Activated T-helper 1 cell treated with anti-CD3 and anti-CD28 coated beads, Interleukin-2, amount 50 U/mL, for 16 hours (primary cell): ENCODE measurements at places on chromosomes 7 and 10.

DNA sequence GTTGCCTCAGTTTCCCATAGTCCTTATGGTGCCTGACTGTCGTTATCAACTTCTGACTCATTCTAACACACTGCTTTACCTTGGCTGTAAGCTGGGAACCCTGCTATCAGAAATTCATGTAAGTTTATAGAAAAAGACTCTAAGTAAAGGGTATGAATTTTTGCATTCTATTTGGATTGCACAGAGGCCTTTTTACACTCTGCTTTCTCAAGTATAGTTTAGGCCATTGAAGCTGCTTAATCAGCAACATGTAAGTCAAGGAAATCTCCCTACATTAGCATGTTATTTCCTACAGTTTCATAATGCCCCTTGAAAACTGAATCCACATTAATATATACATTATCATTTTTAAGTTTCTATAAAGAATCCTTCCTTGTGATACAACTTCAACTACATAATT lies 17.1 kb upstream of the ITGB8 start:
- no peak for DNase-seq

DNA sequence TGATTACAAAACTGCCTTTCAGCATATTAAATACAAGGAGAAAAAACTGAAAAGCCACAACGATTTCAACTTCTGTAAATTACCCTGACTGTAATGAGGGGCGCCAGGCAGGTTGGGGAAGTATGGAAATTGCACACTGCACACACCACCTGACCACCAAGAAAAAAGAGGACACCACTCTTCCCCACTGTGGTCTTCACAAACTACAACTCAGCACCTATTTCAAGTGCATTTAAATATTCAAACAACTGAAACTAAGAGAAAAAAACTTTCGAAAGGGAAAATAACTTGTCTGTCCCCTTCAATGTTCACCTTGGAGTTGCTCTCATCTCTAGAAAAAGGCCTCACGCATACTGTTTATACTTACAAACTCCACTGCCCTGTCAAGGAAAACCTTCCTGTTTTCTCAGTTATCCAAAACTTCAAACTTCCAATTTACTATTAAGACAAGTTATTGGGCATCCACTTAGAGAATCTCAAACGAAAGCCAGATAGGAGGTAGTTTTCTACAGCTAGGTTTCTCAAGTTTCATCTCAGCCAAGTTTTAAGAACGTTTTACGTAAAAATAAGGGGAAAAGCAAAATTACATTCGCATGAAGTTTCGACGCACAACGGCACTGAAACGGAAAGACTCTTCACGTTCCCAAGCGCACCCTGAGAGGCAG lies 1.4 kb downstream of the LARP4B start:
- DNase-seq: no peak

DNA sequence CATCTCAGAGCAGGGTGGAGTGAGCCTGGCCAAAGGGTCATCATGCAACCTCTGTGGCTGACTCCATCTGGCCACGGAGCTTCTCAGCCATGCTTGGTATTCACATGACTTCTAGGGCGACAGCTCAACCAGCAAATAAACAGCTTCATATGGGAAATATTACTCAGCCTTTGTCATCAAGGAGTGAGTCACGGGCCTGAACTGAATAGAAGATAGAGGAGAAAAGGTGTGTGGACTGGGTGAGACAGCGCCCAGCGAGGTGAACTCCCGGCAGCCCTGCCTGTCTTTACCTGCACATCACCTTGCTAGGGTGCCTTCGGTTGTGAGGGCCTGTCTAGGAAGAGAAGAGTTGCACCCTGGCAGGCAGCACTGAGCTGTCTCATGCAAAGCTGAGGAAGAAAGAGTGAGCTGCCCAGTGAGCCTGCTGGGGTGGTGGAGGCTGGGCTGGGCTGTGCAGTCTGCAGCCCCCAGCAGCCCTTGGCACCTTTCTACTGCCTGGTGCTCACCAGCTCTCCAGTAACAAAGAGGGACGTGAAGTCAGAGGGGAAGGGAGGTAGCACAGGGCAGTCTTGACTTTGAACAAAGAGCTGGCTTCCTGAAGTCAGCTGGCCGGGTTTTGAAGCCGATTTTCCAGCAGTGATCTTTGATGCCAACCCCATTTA lies 114.2 kb downstream of the EGFR start:
- no peak for DNase-seq

- DNase-seq: peak; percentile 81
Observed at GRCh38 chr7:6577369-6578113, at the start of gene ZDHHC4. Gene ZDHHC4, plus strand, starts transcription at chr7:6577454. Its CDS starts 3,108 bp downstream, at chr7:6580562.

DNA sequence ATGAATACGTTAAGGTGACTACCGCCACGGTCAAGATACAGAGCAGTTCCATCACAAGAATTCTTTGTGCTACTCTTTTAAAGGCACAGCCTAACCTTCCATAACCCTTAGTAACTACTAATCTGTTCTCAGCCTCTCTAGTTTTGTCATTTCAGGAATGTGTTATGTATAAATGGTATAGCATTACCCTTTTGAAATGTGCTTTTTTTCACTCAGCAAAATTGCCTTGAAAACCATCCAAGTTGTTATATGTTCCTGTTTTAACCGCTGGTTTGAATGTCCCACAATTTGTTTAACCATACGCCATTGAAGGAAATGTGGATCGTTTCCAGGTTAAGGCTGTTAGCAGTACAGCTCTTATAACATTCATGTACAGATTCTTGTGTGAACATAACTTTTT lies 32.0 kb downstream of the WAC start:
- no peak for DNase-seq

DNA sequence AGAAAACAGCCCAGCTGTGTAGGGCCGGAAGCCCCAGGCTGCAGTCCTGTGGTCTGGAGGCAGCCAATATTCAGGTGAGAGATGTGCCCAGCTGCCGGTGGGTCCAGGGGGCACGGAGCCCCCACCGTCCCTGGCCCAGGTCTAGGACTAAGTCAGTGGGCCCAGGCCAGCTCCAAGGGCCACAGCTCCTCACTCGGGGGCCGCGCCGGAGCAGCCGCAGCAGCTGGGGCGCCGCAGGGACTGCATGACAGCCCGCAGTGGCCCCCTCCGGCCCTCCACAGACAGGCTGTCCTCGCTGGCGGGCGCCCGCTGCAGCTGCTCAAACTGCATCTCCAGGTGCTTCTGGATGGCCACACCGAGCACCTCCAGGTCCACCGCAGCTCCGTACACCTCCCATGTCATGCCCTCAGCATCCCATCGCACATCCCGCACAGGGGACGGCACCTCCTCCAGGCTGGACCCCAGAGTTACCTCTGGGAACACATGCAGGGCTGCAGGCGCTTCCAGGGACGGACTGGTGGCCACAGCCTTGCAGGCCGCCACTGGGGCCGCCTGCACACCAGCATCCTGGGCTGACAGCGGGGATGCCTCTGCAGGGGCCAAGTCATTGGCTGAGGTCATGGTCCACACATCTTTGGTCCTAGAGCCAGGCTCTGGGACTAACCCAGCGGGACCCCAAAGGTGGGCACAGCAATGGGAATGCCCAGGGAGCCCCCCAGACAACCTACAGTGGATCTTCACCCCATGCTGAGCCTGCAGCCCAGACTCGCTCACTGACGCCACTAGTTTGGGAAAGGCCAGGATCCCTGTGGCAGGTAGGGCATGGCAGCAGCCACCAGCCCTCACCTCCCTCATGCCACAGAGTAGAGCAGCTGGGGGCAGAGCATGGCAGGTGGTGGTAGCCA lies 7.0 kb downstream of the GPRIN2 start:
- DNase-seq: no peak

DNA sequence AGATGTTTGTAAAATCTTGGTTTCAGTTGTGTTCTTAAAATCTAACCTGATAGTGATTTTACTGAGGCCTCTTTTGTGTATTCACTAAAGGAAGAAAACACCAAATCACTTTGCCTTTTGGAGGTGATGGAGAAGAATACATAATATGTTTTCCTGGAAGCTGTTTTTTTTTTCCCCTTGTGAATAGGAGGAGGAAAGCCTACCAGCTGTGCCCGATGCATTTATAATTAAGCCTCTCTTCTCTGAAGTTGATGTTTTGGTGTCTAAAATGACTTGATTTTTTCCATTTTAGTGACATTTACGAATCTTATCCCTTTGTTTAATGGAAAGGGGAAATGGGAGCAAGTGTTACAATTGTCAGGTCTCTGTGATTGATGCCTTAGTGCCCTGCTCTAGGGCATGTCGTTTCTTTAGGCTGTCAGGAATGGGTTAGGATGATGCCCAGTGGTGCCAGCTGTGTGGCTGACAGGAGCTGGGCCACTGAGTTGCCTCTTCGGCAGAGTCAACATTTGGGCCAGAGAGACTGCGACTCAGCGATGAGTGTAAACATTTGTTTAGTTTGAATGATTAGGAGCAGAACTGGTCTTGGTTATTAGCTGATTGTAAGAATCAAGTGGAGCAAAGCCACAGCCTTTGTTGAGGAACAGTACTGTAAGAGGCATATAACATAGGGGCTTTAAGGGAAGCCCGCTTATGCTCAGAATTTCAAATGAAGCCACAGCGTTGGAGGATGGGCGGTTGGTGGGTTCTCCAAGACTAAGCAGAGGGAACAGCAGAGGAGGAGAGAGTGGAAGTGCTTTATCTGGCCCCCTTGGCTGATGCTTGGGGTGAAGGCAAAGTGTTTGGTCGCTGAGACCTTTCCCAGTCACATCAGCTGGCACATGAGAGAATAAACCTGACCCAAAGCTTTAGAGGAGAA lies 81.6 kb downstream of the CDK14 start:
- no peak for DNase-seq

- DNase-seq: no peak
Observed at GRCh38 chr10:131818510-131819234, 82.1 kb upstream of the PPP2R2D start.

GRCh38 chr7:136142583-136142982 lies 165.4 kb upstream of the MTPN start:
- DNase-seq: no peak

DNA sequence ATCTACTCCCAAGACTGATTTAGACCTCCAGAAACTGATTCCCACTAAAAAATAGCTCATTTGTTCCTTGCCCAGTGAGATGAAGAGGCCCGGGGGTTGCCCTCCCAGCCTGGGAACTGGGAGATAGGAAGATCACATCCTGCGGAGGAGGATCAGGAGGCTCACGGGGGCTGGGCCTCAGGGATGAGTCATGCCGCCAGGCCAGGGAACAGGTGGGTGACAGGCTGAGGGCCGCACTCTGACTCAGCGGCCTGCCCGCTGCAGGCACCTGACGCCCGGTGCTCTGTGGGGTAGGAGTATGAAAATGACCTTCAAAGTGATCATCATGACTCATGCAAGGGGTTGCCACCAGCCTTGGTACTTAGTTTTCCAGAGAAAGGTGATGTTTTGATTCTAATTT lies 104.5 kb upstream of the ZPBP start:
- DNase-seq: no peak

DNA sequence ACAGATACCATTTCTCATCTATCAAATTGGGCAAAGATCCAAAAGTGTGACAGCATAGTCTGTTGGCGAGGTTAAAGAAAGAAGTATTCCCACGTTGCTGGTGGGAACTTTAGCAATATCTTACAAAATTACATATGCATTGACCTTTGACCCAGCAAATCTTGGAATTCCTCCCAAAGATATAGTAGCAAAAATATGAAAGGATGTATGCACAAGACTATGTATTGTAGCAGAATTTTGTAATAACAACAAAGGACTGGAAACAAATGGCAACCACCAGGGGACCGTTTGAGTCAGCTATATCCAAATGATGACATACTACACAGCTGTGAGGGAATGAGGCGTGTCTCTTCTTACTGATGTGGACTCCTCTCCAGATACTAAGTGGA lies 50.2 kb downstream of the KCNH2 start:
- no peak for DNase-seq

- no peak for DNase-seq
Observed at GRCh38 chr7:151299940-151300645, 41.5 kb upstream of the NUB1 start.

DNA sequence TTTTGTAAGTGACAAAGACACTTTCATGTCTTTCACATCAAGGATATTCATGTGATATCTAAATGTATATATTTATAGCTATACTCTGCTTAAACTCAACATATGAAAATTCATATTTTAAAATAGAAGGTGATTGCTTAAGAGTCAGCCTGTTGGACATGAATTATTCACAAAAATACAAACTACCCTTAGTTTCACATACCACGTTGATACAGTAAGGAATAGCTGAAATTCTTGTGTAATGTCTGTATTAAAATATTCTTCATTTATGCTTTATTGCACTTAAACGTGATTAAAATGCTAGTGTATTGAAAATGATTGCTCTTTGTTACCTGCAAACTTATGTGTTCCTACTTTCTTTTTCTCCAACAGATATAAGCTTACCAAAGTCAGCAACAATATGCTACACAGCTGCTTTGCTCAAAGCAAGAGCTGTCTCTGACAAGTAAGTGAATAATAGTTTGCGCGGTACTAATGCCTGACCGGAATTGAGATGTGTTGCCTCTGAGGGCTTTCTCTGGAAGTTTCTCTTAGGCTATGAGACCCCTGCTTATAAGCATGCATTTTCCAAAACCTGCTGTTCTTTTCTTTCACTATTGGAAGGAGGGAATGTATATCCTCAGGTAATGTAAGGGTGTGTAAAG lies 133.8 kb downstream of the WNT2 start:
- no peak for DNase-seq

DNA sequence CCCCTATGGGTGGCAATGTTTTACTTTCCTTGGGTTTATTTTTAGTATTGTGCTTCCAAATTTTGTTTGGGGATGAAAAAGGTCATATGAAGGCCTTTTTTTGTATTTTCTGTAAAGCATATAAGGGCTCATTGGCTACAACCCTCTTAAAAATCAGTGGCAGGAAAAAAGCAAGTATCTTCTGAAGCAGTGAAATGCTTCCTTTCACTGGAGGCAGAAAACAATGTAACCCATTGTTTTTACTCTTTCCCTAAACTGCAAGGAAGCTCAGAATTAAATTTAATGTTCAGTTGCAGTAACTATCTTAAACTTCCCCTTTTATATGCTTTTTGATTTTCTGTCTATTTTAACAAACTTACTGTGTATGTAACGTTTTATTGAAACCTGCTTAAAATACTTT lies 148.7 kb upstream of the LYZL1 start:
- DNase-seq: no peak

DNA sequence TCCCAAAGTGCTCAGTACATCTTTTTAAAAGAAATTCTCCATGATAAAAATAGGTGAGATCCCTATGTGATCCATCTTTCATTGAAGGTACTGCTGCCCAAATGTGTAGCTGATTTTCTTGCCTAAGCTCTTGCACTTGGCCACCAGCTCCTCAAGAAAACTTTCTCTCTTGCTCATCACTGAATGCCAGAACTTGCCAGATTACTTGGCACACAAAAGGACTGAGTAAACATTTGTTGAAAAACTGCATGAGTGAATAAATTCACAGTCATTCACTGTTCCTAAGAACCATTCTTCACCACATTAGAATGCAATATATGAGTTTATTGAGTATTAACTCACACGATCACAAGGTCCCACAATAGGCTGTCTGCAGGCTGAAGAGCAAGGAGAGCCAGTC lies 99.9 kb downstream of the TRIL start:
- no peak for DNase-seq

DNA sequence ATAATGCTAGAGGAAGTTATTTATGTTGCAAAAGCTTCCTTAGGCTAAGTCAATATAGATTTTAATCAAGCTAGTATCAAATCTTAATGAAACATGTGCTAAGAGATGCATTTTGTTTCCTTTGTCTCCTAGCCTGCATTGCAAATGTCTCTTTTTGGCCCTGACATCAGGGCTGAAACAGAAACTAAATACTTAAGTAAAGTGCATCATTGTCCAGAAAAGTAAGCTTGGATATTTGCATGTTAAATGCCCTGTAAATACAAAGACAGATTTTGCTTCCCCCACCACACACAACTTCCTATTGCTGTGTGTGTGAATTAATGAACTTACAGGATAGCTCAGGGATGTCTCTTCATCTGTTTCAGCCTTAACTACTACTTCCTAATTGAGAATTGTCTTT lies 10.0 kb upstream of the STAMBPL1 start:
- DNase-seq: no peak
